ENCODE measurements at places on chromosomes 13 and 19. TPM values are rescaled to one million over a fixed set of nuclear protein-coding genes. Genes with fewer than 3 reads are reported as not detected.

DNA sequence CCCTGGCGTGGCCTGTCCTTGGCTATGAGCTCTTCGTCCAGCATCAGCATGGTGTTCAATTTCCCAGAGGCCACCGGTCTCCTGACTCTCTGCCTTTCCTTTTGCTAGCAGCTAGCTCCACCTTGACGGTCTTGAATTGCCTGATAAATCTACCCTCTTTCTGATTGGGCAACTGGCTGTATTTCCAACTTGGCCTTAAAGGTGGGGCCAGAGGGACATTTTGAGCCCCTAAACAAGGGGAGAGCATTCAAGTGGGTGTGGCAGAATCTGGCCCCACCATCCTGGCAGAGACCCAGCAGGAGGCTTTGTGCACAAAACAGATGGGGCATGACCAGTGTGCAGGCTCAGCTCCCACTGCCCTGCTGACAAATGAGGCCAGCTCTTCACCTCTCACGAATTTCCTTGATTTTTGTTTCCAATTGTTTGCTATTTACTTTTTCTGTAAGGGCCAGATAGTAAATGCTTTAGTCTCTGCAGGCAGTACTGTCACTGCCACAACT lies 148.9 kb upstream of the VSTM2B start:
- DNase-seq: no peak

SLC10A2 gene
- not detected for total RNA-seq

DNA sequence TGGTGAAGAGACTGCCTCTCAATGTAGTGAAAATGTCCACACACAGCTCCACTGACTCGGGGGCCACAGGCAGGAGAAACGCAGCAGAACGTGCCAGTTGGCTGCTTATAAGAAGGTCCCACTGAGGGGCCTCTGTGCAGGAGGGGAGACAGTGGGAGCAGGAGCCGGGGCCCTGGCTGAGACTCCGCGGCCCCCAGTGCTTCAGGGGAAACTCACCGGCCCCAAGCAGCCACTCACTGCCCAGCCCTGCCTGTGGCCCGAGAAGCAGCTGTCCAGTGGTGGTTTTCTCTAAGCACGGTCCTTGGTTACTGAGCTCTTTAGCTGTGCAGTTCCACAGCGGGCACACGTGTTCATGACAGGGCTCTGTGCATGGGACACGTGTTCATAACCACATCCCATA lies 91.9 kb upstream of the MCF2L start:
- no peak for DNase-seq

DNA sequence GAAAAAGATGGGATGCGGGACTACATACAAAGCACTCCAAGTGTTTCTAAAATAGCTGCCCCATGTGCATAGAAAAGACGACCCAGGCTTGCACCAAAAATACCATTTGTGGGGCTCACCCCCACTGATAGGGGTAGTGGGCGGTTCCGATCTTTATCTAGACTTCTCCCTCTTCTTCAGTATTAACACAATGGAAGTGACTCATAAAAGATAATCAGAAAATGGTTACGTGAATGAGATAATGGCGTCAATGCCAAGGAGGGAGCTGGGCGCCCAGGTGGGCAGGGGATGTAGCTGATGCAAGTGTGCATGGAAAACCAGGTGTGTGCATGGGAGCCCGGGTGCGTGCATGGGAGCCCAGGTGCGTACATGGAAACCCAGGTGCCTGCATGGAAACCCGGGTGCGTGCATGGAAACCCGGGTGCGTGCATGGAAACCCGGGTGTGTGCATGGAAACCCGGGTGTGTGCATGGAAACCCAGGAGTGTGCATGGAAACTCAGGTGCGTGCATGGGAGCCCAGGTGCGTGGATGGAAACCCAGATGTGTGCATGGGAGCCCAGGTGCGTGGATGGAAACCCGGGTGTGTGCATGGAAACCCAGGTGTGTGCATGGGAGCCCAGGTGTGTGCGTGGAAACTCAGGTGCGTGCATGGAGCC lies 32.7 kb downstream of the LAMP1 start:
- DNase-seq: no peak

DNA sequence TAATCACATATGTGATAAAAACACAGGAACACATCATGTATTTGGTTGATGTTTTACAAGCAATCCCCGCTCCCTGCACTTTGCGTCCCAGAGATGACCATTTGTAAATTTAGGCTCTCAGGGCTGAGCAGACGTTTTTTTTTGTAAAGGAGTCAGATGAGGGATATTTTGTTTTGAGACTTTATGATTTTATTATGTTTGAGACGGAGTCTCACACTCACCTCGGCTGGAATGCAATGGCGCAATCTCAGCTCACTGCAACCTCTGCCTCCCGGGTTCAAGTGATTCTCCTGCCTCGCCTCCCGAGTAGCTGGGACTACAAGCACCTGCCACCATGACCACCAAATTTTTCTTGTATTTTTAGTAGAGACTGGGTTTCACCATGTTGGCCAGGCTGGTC lies 1.4 kb downstream of the TLE6 start:
- DNase-seq: no peak
